ENCODE measurements at places on chromosomes 6 and 20.

GRCh38 chr6:43331891-43332290 lies 23.3 kb upstream of the CRIP3 start:
- no peak for DNase-seq

DNA sequence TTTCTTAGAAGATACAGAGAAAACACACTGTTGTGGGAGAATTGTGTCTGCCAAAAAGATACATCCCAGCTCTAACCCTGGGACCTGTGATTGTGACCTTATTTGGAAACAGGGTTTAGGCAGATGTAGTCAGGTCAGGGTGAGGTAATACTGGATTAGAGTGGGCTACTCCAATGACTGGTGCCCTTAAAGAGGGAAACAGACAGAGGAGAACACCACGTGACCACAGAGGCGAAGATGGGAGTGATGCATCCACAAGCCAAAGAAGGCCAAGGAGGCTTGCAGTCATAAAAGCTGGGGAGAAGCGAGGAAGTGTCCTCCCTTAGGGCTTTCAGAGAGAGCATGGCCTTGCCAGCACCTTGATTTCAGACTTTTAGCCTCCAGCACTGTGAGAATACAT lies 35.6 kb downstream of the SLC52A3 start:
- DNase-seq = no peak

DNA sequence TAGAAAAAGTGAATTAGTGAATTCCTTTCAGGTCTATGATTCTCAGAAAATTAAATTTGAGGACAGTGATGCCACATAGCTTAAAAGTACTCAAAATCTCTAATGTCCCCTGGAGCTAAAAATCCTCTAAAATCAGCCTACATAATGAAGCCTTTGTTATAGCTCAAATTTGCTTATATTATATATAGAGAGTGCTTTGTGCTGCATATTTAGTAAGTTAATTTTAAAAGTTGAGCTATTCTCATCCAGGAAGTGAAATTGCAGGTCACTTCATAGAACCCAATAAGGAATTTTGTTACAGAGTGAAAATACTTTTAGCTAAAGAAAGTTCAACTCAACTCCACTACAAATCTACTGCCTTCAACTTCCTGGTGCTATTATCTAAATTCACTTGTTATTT lies 507.5 kb upstream of the MAP3K7 start:
- no peak for DNase-seq

DNA sequence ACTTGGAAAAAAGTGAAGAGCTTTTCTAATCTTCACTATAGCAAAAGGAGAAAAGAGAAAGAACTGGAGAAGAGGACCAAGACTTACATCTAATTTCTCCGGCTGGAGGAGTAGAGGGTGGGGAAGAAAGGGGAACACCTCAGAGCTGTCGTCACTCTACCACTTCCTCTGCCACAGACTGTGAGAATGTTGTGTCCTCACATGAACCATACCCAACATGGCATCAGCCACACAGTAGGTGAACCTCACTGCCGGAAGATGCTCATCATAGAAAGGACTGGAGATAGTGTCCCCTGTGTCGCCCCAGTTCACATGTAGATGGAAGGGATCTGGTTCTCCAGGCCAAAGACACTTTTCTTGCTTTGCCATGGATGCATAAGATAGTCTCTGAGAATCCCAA lies 604.4 kb upstream of the NOX3 start:
- no peak for DNase-seq

GRCh38 chr6:91895599-91896285 lies 1308.9 kb upstream of the MAP3K7 start:
- DNase-seq = no peak

Data from T-helper 9 cell (primary cell).